ENCODE measurements at places on chromosomes 11 and 22.
A peak's percentile ranks its signal among the peaks of the same experiment; 100 is the strongest.

DNA sequence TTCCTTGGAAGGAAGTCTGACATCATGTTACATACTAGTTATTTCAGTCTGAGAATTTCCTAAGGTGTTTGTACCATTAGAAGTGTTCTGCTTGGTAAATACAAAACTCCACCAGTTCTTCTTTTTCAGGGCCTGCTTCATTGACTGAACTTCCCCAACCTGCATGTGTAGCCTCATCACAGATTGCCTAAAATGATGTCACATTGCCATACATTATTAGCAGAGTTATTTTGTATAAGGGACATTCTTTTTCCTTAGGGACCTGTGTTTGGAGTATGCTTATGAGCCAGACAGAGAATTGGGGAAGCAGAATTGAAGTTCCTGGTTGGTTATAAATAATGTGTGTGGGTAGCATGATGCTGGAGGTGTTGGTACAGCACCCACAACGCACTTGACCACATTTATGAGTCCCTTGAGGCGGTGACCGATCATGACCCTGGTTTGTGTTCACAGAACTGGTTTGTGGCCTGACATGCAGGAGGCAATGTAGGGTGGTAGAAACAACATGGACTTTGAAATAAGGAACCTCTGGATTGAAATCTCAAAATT is 16.4 kb upstream of the MMP7 start:
- no peak for DNase-seq

DNA sequence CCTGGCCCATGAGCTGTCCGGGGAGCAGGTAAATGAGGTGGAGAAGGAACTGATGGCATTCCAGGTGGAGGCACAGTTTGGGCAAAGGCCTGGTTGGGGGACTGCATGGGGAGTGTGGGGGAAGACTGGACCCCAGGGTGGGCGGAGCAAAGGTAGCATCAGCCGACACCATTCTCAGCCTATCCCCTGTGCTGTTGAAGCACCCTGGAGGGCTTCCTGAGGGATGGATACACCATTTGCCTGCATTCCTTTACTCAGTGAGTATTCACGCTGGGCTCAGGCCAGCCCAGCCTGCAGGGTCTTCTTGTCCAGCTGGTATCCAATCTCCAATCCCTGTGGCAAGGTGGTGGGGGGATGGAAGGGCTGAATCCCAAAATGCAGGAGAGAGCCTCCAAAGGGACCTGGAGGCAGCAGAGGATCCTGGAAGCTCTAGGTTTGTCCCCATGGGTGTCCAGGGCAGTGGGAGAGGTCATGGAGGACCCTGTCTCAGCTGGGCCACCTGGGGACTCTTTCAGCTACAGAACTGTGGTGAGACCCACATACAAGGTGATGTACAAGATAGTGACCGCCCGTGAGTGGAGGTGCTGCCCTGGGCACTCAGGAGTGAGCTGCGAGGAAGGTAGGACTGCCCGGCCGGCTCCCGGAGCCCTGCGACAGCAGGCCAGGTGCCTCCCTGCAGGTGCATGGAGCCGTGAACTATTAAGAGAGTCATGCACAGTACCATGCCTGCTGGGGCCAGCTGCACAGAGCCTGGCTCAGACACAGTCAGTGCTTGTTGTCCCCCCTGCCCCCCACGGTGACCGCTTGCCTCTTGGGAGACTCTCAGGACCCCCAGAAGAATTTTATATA is 9.5 kb downstream of the EMID1 start:
- DNase-seq: no peak

DNA sequence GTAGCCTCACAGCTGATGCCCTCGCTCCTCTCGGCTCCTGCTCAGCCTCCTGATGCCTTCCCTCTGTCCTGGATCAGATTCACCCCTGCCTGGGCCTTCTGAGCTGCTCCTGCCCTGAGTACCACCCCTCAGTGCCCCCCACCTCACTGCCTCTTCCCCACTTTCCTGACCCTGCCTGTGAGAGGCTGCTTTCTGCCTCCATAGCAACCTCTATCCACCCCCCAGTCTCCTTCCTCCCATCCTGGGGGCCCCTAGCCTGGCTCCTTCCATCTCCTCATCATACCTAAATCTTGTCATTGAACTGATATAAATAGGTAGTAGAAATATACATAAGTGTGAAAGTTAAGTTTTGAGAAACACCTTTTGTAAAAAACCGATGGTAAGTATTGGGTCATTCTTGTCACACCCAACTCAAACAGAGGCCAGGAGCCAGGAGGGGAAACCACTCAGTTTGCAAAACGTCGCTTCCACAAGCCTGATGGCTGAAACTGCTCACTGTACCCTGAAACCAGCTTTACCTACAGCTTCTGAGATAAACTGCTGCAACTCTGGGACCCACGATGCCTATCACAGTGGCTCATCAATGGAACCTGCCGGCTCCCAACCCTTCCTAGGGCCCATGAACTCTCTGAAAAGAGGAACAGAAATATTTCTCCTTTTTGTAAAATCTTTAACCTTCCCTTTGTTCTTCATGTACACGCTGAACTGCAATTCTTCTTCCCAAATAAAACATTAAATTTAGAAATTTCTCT is 4.8 kb upstream of the APOBEC3H start:
- no peak for DNase-seq

GRCh38 chr11:61599968-61600710 is 19.3 kb upstream of the SYT7 start:
- DNase-seq: no peak

DNA sequence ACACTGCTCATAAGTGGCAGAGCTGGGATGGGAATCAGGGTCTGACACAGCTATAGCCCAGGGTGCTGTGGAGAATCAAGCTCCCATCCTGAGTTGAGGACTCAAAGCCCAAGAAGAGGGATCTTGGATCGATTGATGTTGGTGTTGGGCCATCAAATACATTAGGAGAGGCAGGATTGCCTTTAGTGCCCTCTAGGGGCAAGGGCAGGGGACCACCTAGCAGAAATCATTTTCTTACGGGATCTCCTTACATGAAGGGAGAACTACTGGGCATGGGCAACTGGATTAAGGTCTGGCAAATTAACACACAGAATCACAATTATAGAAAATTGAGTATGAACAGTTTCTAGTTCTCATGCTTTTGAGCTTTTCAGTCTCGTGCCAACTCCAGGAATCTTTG is 24.9 kb upstream of the EMSY start:
- DNase-seq: peak; percentile 18

DNA sequence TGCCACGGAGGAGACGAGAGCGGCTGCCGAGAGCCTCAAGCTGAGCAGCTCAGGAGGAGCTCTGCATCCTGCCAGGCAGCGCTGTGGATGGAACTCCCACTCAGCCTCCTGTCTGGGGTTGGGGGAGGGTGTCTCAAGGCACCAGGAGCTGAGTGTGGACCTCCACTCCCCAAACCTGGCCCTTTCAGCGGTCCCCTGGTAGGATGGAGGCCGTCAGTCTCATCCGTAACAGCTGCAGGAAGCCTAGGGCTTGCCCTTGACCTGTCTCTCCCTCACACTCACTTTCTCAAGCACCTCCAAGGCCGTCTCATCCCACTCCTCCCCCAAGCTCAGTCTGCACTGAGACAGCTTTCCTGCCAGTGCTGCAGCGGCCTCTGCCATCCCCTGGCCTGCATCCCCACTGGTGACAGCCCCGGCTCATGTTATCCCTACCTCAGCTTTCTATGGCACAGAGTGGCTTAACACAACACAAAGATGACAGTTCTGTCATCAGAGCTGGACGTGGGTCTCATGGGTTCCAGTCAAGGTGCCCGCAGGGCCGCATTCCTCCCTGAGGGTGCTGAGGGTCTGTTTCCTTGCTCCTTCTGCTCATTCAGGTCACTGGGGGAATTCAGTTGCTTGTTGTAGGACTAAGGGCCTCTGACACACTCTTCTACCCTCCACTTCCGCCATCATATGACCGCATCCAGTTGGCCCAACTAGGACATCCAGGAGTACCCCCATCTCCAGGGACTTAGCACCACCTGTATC is 341.9 kb upstream of the B3GAT1 start:
- DNase-seq: no peak

DNA sequence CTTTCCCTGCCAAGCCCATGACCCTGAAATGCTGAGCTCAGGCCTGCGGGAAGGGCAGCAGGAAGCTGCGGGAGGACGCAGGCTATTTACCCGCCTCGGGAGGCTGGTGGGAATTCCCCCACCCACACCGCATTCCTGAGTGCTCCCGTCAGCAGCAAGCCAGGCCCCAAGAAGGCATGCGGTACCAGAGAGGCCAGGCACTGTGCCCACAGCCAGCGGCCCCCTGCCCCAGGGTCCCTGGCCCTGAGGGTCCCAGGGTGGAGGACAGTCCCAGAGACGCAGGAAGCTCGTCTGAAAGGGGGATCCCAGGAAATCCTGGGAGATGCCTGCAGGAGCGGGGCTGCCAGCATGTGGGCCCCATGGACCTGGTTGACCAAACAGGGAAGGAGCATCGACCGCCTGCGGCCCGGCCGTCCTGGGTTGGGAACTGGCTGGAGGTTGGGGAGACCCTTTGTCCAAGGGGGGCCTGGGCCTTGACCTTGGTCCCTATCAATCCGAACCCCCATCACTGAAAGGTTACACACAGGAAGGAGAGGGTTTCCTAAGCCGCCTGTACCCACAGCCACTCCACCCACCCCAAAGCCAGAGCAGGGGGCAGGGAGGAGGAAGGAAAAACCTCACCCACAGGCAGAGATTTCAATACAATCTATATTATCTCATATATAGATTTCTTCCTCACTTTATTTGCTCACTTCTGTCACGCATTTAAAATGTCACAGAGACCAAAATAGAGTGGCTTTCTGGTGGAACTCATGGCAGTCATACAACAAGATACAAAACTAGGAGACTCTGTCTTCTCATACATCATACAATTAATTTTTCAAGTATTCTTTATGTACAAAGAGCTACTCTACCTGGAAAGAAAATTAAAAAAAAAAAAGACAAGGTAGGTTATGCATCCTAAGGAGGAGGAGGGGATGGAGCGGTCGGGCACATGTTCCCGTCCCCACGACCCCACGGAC is 17.1 kb downstream of the MAFF start:
- DNase-seq: peak; percentile 91

- no peak for DNase-seq
Observed at GRCh38 chr22:35451592-35451991, 51.7 kb downstream of the MCM5 start.

GRCh38 chr22:36497910-36498665 is 8.8 kb downstream of the FOXRED2 start:
- no peak for DNase-seq

DNA sequence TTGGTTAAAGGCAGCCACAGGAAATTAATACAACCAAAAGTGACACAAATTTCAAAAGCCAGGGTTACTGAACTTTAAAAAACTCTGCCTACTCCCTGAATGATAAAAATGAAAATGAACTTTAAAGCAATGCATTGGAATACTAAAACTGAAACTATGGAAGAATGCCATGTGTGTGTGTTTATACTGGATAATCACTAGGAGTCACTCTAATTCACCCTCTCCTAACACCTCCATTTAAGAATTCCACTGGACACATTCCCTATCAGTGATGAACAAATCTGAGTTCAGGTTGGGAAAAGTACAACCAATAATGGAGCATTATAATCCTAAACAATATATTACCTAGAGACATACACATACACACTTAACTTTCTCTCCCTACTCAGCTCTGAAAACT is 27.5 kb upstream of the PLAAT3 start:
- DNase-seq: peak; percentile 6

DNA sequence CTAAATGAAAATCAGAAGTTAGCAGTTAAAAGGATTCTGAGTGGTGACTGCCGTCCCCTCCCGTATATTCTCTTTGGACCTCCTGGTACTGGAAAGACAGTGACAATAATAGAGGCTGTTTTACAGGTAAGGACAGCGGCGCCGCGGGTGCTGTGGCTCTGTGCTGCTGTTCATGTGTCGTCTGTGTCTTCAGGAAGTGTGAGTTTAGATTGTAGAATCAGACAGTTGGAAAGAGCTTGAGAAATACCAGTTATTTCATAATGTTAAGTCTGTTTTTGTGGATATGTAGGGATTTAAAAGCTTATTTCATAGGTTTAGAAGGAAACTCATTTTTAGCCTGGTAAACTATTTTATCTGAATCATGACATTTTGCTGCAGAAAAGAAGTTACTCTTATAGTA is 27.4 kb upstream of the PANX2 start:
- DNase-seq: no peak

GRCh38 chr11:126978165-126978564 is 22.4 kb downstream of the KIRREL3 start:
- no peak for DNase-seq

GRCh38 chr11:69788956-69789355 is 13.8 kb upstream of the FGF4 start:
- DNase-seq: no peak

GRCh38 chr11:119100994-119101758 is 477 bp downstream of the DPAGT1 start:
- DNase-seq: peak; percentile 38

- no peak for DNase-seq
Observed at GRCh38 chr11:113971506-113972195, 3.3 kb upstream of the HTR3A start.

GRCh38 chr11:114847306-114847975 is 169.1 kb downstream of the NXPE2 start:
- DNase-seq: no peak

GRCh38 chr22:31867386-31868153 is 76.8 kb upstream of the YWHAH start:
- DNase-seq: no peak

DNA sequence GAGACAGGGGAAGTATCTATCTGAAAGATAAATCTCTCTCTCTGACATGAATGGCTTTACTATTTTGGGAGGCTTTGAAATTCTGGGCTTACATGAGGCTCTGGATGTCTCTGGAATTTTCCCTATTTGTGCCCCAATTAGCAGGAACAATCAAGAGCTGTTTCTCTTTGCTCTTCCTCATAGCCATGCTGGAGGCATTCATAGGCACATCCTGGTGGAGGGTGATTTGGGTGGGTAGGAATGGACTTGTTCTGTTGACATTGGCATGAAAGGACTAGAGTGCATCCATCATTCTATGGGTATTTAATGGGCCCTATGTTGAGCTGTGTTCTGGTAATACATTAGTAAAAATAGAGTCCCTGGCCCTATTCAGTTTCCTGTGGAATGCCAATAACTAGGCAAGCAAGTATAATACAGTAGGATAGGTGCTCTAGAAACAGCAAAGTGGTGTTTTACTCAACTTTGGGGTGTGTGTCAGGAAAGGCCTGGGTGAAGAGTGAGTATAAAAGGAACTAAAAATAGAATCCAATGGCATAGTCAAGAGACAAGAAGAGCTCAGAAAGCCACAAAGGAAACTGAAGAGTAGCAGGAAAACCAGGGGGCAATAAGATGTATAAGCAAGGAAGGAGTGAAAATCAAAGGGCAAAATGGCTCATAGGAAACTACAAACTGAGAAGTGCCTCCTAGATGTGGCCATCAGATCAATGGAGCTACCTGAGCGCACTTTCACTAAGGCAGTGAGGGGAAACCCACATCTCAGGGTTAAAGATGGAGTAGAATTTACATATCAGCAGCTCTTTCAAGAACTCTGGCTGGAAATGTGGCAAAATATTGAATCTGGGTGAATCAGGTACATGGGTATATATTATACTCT is 45.0 kb downstream of the CWC15 start:
- no peak for DNase-seq

GRCh38 chr11:46984987-46985386 is 48.4 kb downstream of the CSTPP1 start:
- DNase-seq: no peak

GRCh38 chr22:21942407-21943343 is 10.0 kb downstream of the PPM1F start:
- peak; percentile 55 for DNase-seq

Measured in ACHN (cell line).